ENCODE measurements at places on chromosomes 11 and 22. TPM values are rescaled to one million over a fixed set of nuclear protein-coding genes. Genes with fewer than 3 reads are reported as not detected.

The FAM111A gene
- 98.3 TPM for total RNA-seq

The TRIM6 gene
- total RNA-seq = 2.6 TPM

The PPFIA1 gene
- 15.9 TPM for total RNA-seq

The NCF4 gene
- total RNA-seq = 0.37 TPM

The OR52I2 gene
- total RNA-seq = not detected

The GLYAT gene
- not detected for total RNA-seq

The OR5B21 gene
- total RNA-seq = not detected

The OR5D14 gene
- total RNA-seq = not detected

The WDR74 gene
- total RNA-seq = 74.4 TPM

The TBC1D10A gene
- total RNA-seq = 21.4 TPM

The KCNJ1 gene
- total RNA-seq = not detected

The FCHSD2 gene
- total RNA-seq = 36.8 TPM

- H3K27me3 ChIP-seq = no peaks in the 10 kb centered on the region
- H3K27ac ChIP-seq = no peak overlapping the region
- peaks cover 17% of the 10 kb centered on the region for H3K36me3 ChIP-seq
- DNase-seq = no peak
- H3K4me3 ChIP-seq = no peak overlapping the region
- no peaks in the 10 kb centered on the region for H3K4me1 ChIP-seq
These were observed 21.8 kb upstream of the CRYBB3 start for GRCh38 chr22:25177895-25178294.

- no peak overlapping the region for H3K4me3 ChIP-seq
- no peak for DNase-seq
- H3K27me3 ChIP-seq = no peaks in the 10 kb centered on the region
These were observed 14.8 kb downstream of the KIAA0930 start for GRCh38 chr22:45225732-45226502.

GRCh38 chr22:28742562-28742962 is 723 bp downstream of the HSCB start:
- peak overlapping the region; percentile 96 for H3K27ac ChIP-seq
- no peak for DNase-seq
- no peaks in the 10 kb centered on the region for H3K27me3 ChIP-seq
- H3K36me3 ChIP-seq = peaks cover 25% of the 10 kb centered on the region

DNA sequence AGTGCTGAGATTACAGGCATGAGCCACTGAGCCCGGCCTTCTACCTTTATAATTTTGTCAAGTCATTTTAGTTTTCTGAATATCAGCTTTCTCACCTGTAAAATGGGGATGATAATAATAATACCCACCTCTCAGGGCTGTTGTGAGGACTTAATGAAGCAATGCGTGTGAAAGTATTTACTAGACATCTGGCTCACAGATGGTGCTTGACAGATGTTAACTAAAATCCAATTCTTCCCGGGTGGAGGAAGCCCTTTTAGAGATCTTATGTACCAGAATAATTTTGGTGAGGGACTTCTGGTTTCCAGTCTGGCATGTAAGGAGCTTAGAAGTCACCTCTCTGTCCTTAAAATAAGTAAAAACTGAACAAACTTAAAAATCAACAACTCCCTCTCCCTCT is 43.7 kb upstream of the NUP160 start:
- no peak for DNase-seq
- peaks cover 30% of the 10 kb centered on the region for H3K4me1 ChIP-seq
- H3K36me3 ChIP-seq = no peaks in the 10 kb centered on the region
- no peak overlapping the region for H3K27ac ChIP-seq
- H3K27me3 ChIP-seq = no peaks in the 10 kb centered on the region

- peaks cover 11% of the 10 kb centered on the region for H3K27me3 ChIP-seq
- no peaks in the 10 kb centered on the region for H3K4me1 ChIP-seq
- no peaks in the 10 kb centered on the region for H3K36me3 ChIP-seq
These were observed 93.9 kb downstream of the TECTA start for GRCh38 chr11:121194731-121195596.

DNA sequence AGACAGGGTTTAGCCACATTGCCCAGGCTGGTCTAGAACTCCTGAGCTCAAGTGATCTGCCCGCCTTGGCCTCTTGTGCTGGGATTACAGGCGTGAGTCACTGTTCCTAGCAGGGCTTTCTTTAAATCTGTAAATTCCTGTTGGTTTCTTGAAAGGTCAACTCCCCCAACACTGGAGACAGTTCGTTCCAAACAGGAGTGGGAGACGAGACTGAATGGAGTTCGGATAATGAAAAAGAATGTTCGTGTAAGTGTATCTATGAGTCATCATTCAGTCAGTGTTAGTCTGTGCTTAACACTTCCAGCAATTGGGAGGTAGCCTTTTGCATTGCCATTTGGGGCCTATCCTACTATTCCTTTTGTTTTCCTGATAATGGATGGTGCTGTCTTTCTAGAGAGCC is 10.0 kb upstream of the BACE1-AS start:
- no peak overlapping the region for H3K4me3 ChIP-seq
- H3K4me1 ChIP-seq = peaks cover 3% of the 10 kb centered on the region
- no peak overlapping the region for H3K27ac ChIP-seq
- peaks cover 18% of the 10 kb centered on the region for H3K36me3 ChIP-seq
- no peaks in the 10 kb centered on the region for H3K27me3 ChIP-seq

GRCh38 chr22:50204571-50204970 is 3.8 kb downstream of the SELENOO start:
- peaks cover 19% of the 10 kb centered on the region for H3K4me1 ChIP-seq
- no peaks in the 10 kb centered on the region for H3K27me3 ChIP-seq
- H3K36me3 ChIP-seq = peaks cover 12% of the 10 kb centered on the region
- H3K27ac ChIP-seq = no peak overlapping the region
- DNase-seq = no peak
- H3K4me3 ChIP-seq = no peak overlapping the region

GRCh38 chr11:76322540-76322939 is 58.4 kb downstream of the THAP12 start:
- DNase-seq = no peak
- H3K36me3 ChIP-seq = no peaks in the 10 kb centered on the region
- peaks cover 33% of the 10 kb centered on the region for H3K27me3 ChIP-seq
- H3K4me1 ChIP-seq = peaks cover 2% of the 10 kb centered on the region

DNA sequence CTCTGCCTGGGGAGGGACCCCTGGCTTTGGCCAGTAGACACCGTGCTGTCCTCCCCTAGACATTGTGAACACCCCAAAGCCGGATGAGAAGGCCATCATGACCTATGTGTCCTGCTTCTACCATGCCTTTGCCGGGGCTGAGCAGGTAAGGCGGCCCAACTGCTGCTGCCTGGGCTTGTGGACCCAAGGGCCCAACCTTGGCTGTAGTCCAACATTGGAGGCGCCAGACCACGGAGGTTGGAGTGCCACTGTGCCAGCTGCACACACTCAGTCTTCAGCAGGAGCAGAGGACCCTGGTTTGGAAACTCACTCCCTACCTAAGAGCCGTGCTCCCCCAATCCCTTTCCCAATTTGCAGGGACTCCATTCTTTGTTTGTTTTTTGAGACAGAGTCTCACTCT is 9.4 kb downstream of the ACTN3 start:
- H3K27ac ChIP-seq = no peak overlapping the region
- no peak for DNase-seq
- no peak overlapping the region for H3K4me3 ChIP-seq
- no peaks in the 10 kb centered on the region for H3K4me1 ChIP-seq

DNA sequence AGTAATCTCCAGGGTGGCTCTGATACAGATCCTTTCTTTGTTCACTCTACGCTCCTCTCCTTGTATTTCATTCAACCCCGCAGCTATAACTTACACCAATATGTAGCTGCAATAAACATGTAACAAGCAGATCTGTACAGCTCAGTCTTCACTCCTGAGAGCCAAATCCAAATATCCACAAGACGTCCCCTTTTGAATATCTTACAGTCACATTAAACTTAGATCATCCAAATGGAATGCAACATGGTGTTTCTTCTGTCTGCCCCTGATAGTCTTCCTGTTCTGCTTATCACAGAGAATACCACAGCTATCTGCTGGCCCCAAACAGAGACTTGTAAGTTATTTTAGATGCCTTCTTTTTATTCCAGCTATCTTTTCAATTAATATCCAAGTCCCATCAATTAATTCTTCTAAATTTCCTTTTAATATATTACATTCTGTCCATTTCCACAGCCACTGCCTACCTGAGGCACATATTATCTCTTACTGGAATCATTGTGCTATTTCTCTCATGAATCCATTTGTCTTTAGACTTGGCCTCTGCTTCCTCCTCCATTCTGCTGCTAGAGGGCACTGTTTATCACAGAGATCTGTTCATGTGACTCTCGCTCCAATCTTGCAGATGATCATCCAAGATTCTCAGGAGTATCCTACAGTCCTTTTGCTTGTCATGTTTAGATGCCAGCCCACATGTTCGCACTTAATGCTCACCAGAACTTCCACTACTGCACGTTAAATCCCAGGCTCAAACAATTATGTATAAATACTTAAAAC is 908.6 kb downstream of the NTM start:
- no peaks in the 10 kb centered on the region for H3K27me3 ChIP-seq
- H3K4me1 ChIP-seq = no peaks in the 10 kb centered on the region
- H3K4me3 ChIP-seq = no peak overlapping the region
- peak; percentile 7 for DNase-seq

- H3K27ac ChIP-seq = no peak overlapping the region
- no peaks in the 10 kb centered on the region for H3K36me3 ChIP-seq
- DNase-seq = no peak
- peaks cover 5% of the 10 kb centered on the region for H3K4me1 ChIP-seq
These were observed 54.2 kb downstream of the FEZ1 start for GRCh38 chr11:125441648-125442410.

DNA sequence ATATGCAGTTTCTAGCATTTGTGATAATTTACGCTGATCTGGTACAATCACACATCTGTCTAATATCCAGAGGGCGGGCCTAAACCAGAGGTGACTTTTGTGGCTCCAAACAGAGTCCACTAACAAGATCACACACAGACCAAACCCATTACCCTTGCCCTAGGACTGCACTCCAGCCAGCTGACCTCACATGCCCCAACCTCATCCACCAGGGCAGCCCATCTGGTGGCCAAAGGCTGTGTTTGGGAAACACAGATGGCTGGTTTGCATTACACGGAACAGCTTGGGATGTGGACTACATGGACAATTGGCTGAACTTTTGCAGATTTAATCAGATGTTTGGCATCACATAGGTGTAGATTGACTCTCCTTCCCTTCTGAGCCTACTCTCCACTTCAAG is 228.2 kb downstream of the GRIK4 start:
- no peak for DNase-seq
- peaks cover 3% of the 10 kb centered on the region for H3K27me3 ChIP-seq
- no peaks in the 10 kb centered on the region for H3K36me3 ChIP-seq

DNA sequence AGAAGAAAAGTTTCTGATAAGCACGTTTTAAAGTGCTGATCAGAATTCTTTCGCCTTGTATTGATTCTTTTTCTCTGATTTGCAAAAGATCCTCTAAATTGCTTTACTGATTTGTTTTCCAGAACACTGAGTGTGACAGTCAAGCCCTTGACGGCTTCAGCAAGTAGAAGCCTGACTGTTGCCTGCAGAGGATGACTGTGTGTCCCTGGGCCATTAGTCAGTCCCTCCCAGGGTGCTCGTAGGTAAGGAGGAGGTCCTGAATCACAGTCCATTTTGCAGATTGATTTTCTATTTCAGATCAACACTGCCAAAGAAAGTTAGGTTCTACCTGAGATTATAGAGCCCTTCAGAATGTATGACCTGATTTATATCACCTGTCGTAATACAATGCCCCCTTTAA is 38.6 kb upstream of the POGLUT3 start:
- no peak overlapping the region for H3K27ac ChIP-seq
- H3K27me3 ChIP-seq = no peaks in the 10 kb centered on the region
- DNase-seq = no peak
- no peaks in the 10 kb centered on the region for H3K36me3 ChIP-seq
- no peak overlapping the region for H3K4me3 ChIP-seq

DNA sequence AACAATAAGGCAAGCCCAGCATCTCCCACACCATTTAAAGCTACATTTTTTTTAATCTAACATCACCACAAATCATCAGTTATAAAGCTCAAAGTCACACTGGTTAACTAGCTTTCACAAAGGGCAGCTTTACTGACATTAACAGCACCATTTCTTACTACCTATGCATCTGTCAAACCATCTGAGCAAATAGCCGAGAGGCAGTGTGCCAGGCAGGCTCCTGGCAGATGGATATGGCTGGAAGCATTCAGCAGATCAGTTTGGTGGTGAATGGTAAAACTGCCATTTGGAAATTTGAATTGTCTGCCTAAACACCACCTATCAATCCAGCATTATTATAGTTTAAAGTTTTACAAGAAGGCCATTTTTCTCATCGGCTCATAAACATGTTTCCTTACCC is 131.2 kb downstream of the TTC28 start:
- H3K4me1 ChIP-seq = no peaks in the 10 kb centered on the region
- no peak overlapping the region for H3K27ac ChIP-seq
- H3K27me3 ChIP-seq = peaks cover 3% of the 10 kb centered on the region
- no peak for DNase-seq
- no peak overlapping the region for H3K4me3 ChIP-seq
- H3K36me3 ChIP-seq = no peaks in the 10 kb centered on the region

DNA sequence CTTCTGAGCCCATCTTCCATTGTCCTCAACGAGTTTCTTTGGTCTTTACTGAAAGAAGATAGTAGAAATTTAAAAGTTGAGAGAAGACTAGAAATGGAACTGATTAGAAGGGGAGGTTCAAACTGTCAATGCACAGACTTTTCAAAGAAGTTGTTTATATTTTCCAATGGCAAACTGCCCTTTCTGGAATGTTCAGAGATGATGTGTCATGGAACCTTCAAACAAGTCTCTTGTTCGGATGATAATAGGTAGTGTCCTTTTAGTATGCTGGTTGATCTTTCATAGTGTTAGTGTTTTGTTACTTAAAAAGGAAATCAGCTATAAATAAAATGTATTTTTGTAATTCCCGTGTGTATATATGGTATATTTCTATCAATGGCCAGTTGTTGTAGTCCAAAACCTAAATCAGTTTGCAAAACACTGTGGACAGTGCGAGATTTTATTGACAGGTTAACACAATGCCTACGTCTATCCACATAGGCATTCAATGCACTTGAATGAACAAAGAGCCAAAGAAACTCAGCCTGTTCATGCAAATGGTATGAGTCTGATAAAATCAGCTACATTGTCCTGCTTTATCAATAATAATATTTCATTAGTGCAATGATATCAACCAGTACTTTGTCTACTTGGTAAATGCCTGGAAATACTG is 30.9 kb downstream of the C11orf91 start:
- H3K4me1 ChIP-seq = no peaks in the 10 kb centered on the region
- no peak overlapping the region for H3K27ac ChIP-seq
- no peaks in the 10 kb centered on the region for H3K36me3 ChIP-seq
- no peak for DNase-seq
- no peak overlapping the region for H3K4me3 ChIP-seq
- H3K27me3 ChIP-seq = no peaks in the 10 kb centered on the region
